ENCODE measurements at places on chromosomes 7 and 10. TPM values are rescaled to one million over a fixed set of nuclear protein-coding genes. Genes with fewer than 3 reads are reported as not detected.

AGR3 gene
- not detected for total RNA-seq

CACNB2 gene
- not detected for total RNA-seq

UFSP1 gene
- 0.34 TPM for total RNA-seq

PARG gene
- total RNA-seq, result 33.4 TPM

CUZD1 gene
- 1.5 TPM for total RNA-seq

IFIT2 gene
- 10.8 TPM for total RNA-seq

IGF2BP3 gene
- 2.6 TPM for total RNA-seq

C7orf57 gene
- 0.12 TPM for total RNA-seq

SPDYE2 gene
- total RNA-seq, result not detected

ADAM12 gene
- 0.63 TPM for total RNA-seq

OR9A2 gene
- total RNA-seq, result not detected

SLIT1 gene
- 1.3 TPM for total RNA-seq

GDF2 gene
- not detected for total RNA-seq

FZD1 gene
- total RNA-seq, result 0.21 TPM

MARVELD1 gene
- total RNA-seq, result 1.5 TPM

PAPOLB gene
- total RNA-seq, result not detected

MRC1 gene
- 0.05 TPM for total RNA-seq

CDK1 gene
- total RNA-seq, result 109 TPM

Measured in activated T-cell treated with anti-CD3 and anti-CD28 coated beads, Interleukin-2, amount 50 U/mL, for 72 hours (primary cell).